Nephron progenitor cell (in vitro differentiated cells): ENCODE measurements at places on chromosomes 16 and 17.

- no peak for DNase-seq
Measured at GRCh38 chr17:28228109-28228840, 90.7 kb upstream of the TMEM97 start.

- DNase-seq: no peak
Measured at GRCh38 chr17:8753976-8754440, 4.3 kb downstream of the SPDYE4 start.

DNA sequence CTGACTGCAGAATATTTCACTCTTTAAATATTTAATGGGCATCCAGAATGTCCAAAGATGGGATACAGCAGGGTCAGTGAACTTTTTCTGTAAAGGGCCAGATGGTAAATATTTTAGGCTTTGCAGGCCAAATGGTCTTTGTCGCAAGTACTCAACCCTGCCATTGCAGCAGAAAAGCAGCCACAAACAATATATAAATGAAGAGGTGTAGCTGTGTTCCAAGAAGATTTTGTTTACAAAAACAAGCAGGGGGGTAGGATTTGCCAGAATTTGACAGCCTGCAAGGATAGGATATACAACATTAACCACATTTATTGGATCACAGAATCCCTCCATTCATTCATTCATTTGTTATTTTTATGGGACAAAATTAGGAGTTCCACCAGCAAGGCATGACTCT is 435.0 kb upstream of the DYNLRB2 start:
- no peak for DNase-seq

GRCh38 chr16:7431723-7432122 is 99.1 kb downstream of the RBFOX1 start:
- DNase-seq: no peak

DNA sequence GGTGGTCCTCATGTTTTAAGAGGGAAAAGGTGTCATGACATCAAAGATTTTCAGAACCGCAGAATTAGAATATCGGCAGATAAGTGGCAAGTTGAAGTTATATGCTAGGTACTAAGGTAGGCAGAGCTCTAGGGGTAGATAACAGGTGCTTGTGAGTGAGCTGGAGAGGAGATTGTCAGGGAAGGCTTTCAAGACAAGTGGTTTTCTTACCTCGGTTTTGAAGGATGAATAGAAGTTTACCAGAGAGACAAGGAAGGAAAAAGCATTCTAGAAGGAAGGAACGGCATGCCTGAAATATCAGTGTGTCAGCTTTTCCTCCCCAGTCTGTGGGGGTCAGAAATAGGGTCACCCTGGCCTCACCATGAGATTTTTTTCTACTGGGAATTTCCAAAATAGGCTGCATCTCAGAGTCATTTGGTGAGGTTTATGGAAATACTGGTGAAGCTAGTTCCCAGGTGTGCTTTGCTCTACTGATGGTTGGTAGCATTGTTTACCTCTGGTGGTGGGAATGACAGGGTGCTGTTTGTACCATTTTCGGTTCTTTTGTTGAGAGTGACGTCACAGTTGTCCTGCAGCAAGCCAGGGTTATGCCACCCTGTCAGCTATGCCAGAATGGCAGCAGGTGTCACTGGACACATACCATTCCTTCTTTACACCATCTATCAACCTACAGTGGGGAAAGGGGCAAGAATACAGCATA is 112.5 kb downstream of the MSI2 start:
- no peak for DNase-seq
